ENCODE measurements at places on chromosomes 13 and 19.

DNA sequence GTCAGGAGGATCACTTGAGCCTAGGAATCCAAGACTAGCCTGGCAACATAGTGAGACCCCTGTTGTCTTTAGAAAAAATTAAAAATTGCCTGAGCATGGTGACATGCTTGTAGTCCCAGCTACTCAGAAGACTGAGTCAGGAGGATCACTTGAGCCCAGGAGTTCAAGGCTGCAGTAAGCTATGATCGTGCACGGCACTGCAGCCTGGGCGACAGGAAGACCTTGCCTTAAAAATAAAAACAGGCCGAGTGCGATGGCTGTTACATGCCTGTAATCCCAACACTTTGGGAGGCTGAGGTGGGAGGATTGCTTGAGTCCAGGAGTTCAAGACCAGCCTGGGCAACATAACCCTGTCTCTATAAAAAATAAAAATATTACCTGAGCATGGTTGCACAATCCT is 5.4 kb downstream of the HNRNPUL1 start:
- no peak for DNase-seq

DNA sequence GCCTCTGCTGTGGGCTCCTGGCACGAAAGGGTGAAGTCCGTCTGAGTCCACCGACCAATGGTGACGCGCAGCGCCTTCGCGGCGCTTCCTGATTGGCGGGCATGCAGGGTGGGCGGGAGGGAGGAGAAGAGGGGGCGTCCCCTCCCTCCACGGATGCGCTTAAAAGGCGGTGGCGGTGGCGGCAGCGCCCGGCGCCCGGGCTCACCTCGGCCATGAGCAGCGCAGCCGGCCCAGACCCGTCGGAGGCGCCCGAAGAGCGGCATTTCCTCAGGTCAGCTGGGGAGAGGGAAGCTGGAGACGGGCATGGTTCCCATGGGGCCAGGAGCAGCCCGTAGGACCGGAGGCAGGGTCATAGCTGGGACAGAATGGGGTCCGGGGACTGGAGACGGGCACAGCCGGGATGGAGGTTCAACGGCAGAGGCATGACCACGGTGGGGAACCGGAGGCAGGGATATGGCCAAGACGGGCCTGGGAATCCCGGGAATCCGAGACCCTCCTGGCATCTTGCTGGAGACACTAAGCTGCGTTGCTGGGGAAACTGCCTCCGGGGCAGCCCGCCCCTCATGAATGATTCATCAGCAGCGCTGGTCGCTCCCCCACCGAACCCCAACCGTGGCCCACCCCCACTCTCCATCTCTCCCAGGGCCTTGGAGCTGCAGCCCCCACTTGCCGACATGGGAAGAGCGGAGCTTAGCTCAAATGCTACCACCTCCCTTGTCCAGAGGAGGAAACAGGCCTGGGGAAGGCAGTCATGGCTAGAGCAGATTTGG is at the start of gene YJEFN3:
YJEFN3 (plus strand) TSS at position 191 of the 770 bp plus-strand sequence; CDS start at position 213, 22 bp downstream.
- DNase-seq = no peak

- DNase-seq = no peak
These were observed 3.9 kb downstream of the IGSF23 start for GRCh38 chr19:44617110-44617880.

GRCh38 chr13:21745307-21745706 is 74.4 kb downstream of the FGF9 start:
- DNase-seq = no peak

DNA sequence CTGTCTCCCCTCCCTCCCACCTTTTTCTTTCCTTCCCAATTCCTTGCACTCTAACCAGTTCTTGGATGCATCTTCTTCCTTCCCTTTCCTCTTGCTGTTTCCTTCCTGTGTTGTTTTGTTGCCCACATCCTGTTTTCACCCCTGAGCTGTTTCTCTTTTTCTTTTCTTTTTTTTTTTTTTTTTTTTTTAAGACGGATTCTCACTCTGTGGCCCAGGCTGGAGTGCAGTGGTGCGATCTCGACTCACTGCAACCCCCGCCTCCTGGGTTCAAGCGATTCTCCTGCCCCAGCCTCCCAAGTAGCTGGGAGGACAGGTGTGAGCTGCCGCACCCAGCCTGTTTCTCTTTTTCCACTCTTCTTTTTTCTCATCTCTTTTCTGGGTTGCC is 6.9 kb downstream of the MYADM start:
- no peak for DNase-seq

- no peak for DNase-seq
These were observed 352.4 kb downstream of the SPRY2 start for GRCh38 chr13:79988573-79988972.

- DNase-seq = peak; percentile 75
These were observed 3.8 kb downstream of the PDE4A start for GRCh38 chr19:10424011-10424637.

DNA sequence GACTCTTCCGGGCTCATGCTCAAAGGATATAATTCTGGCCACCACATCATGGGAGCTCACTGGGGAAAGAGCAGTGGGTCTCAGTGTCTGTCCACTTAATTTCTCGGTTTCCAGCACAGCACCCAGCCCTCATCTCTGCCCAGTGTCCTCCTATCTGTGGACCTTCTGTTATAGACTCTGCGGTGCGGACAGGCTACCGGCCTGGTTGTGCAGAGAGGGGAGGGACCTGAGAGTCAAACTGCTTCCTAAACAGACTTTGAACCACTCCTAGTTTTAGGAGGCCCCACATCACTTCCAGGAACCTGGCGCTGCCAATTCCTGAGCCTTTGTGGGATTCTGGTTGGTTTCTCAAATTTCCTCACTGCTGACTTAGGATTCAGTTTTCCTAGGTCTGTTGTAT is 59.8 kb upstream of the MED4 start:
- DNase-seq = no peak

DNA sequence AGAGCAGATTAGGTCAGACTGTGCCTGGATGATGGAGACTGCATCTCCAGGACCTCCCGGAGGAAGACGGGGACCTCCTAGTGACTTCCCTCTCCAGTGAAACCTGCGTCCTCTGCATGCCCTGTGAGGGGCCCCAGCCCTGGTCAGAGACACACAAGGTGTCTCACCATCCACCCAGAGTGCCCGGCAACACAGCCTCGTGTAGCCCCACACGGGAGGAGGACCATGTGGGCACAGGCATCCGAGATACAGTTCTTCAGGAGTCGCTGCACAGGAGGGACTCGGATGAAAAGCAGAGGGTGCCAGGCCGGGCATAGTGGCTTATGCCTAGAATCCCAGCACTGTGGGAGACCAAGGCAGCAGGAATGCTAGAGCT is 64.8 kb downstream of the PEPD start:
- no peak for DNase-seq

DNA sequence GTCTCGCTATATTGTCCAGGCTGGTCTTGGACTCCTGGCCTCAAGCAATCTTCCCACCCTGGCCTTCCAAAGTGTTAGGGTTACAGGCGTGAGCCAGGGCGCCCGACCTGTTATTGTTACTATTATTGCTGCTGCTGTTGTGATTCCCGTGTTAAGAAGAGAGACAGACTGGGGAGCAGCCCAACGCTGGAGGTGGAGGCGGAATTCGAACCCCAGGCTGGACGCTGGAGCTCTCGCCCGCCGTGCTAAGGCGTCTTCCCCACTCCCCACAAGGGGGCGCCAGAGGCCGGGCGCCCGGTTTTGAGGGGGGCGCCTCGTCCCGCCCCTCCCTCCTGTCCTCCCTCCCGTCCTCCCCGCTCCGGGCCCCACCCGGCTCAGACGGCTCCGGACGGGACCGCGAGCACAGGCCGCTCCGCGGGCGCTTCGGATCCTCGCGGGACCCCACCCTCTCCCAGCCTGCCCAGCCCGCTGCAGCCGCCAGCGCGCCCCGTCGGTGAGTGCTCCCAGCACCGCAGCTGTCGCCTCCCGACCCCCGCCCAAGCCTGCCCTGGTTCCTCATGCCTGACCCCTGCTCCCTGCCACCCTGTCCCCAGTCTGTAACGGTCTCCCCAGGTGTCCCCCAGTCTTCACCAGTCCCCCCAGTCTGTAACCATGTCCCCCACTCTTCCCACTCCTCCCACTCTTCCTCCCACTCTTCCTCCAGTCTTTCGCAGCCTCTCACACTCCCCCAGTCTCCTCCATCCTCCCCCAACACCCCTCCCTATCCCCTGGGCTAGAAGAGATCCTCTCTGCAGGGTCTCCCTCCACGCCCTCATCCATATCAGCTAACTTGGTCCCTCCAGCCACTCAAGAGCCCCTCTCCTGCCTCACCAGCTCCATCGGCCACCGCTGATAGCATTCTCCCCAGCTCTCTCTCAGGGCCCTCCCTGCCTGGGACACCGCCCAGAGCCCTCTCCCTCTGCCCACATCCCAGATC is at the start of gene EHD2:
EHD2 (plus strand) TSS at position 377 of the 976 bp plus-strand sequence. CDS start 3,191 bp downstream, outside the sequence.
- peak; percentile 66 for DNase-seq

GRCh38 chr19:41934849-41935374 is 6.7 kb upstream of the ERFL start:
- peak; percentile 76 for DNase-seq

- DNase-seq = no peak
These were observed 92.9 kb downstream of the SOX1 start for GRCh38 chr13:112159575-112160547.

GRCh38 chr13:40598569-40598968 is 67.9 kb downstream of the FOXO1 start:
- no peak for DNase-seq

GRCh38 chr19:32976223-32976805 is 4.3 kb downstream of the FAAP24 start:
- peak; percentile 81 for DNase-seq

All from stimulated activated CD4-positive, alpha-beta T cell treated with anti-CD3 and anti-CD28 coated beads, Interleukin-2, amount 100 ng/mL, for 24 hours (primary cell).